Neural cell (in vitro differentiated cells): ENCODE measurements at places on chromosomes 5 and 9. TPM values are rescaled to one million over a fixed set of nuclear protein-coding genes. Genes with fewer than 3 reads are reported as not detected.

The BASP1 gene
- polyA plus RNA-seq: 974 and 982 TPM in 2 replicates

The FAT2 gene
- polyA plus RNA-seq: not detected in 2 replicates

The PCDHGB7 gene
- 4.7 and 5.1 TPM in 2 replicates for polyA plus RNA-seq

The MYORG gene
- polyA plus RNA-seq: 0.58 and 1.0 TPM in 2 replicates

The YIPF5 gene
- polyA plus RNA-seq: 59.6 and 61.6 TPM in 2 replicates

The CYFIP2 gene
- polyA plus RNA-seq: 59.7 and 65.1 TPM in 2 replicates

The KIF24 gene
- polyA plus RNA-seq: 0.19 and 0.36 TPM in 2 replicates

The SLCO4C1 gene
- 0.12 TPM in 1 of 2 replicates, not detected in the other for polyA plus RNA-seq

The MYO10 gene
- 3.1 and 3.2 TPM in 2 replicates for polyA plus RNA-seq

The WDR38 gene
- not detected in 2 replicates for polyA plus RNA-seq

The GADD45G gene
- polyA plus RNA-seq: 158 and 161 TPM in 2 replicates

The PFN3 gene
- not detected in 2 replicates for polyA plus RNA-seq

The NNT gene
- polyA plus RNA-seq: 120 and 132 TPM in 2 replicates

The SNCAIP gene
- polyA plus RNA-seq: 25.6 and 29.9 TPM in 2 replicates

The FAM151B gene
- 3.3 and 5.3 TPM in 2 replicates for polyA plus RNA-seq

The TSC1 gene
- polyA plus RNA-seq: 45.6 and 47.1 TPM in 2 replicates

The KCNV2 gene
- polyA plus RNA-seq: not detected in 2 replicates

The IFNA21 gene
- polyA plus RNA-seq: not detected in 2 replicates

The BTNL3 gene
- polyA plus RNA-seq: not detected in 2 replicates

The ASPN gene
- polyA plus RNA-seq: 0.35 and 0.80 TPM in 2 replicates

The TICAM2 gene
- not detected in 2 replicates for polyA plus RNA-seq

The IRGM gene
- 0.28 TPM in 1 of 2 replicates, not detected in the other for polyA plus RNA-seq

The KIF4B gene
- not detected in 2 replicates for polyA plus RNA-seq

The GABRP gene
- polyA plus RNA-seq: not detected in 2 replicates

The ZNF462 gene
- 9.1 and 15.8 TPM in 2 replicates for polyA plus RNA-seq

The COL27A1 gene
- polyA plus RNA-seq: 0.04 and 0.25 TPM in 2 replicates

The SLC2A6 gene
- polyA plus RNA-seq: 11.5 and 17.9 TPM in 2 replicates

The HTR1A gene
- polyA plus RNA-seq: not detected in 2 replicates

The C9orf50 gene
- not detected in 2 replicates for polyA plus RNA-seq

The EXOSC3 gene
- polyA plus RNA-seq: 40.7 and 46.4 TPM in 2 replicates

The HTR4 gene
- polyA plus RNA-seq: 0.24 TPM in 1 of 2 replicates, not detected in the other

The SLF1 gene
- polyA plus RNA-seq: 14.8 and 19.7 TPM in 2 replicates

The MARCOL gene
- not detected in 2 replicates for polyA plus RNA-seq

The CNTLN gene
- 3.8 and 5.0 TPM in 2 replicates for polyA plus RNA-seq

The LECT2 gene
- polyA plus RNA-seq: not detected in 2 replicates

The GBA2 gene
- 102 and 113 TPM in 2 replicates for polyA plus RNA-seq

The RNF20 gene
- polyA plus RNA-seq: 32.1 and 33.5 TPM in 2 replicates

The ITGA1 gene
- polyA plus RNA-seq: 0.10 and 0.15 TPM in 2 replicates

The IRX2 gene
- 0.16 and 0.95 TPM in 2 replicates for polyA plus RNA-seq

The PCDHA1 gene
- polyA plus RNA-seq: 0.28 TPM in 1 of 2 replicates, not detected in the other

The TOR4A gene
- 0.50 and 0.70 TPM in 2 replicates for polyA plus RNA-seq

The SLC6A18 gene
- not detected in 2 replicates for polyA plus RNA-seq

The ADAMTSL1 gene
- 0.32 and 1.1 TPM in 2 replicates for polyA plus RNA-seq

The PTPRD gene
- 143 and 153 TPM in 2 replicates for polyA plus RNA-seq

The C1QTNF3 gene
- polyA plus RNA-seq: 32.0 and 33.1 TPM in 2 replicates

The TNFSF15 gene
- not detected in 2 replicates for polyA plus RNA-seq

The RORB gene
- polyA plus RNA-seq: 0.54 and 0.77 TPM in 2 replicates

The PTCD2 gene
- polyA plus RNA-seq: 4.4 and 4.5 TPM in 2 replicates
